GM18507 (cell line): ENCODE measurements at places on chromosomes 16 and 17.
A peak's percentile ranks its signal among the peaks of the same experiment; 100 is the strongest.

- DNase-seq, result no peak
Observed at GRCh38 chr17:42809250-42809649, 10.6 kb downstream of the CNTD1 start.

- DNase-seq, result no peak
Observed at GRCh38 chr16:54031107-54031760, 255.4 kb downstream of the IRX3 start.

GRCh38 chr16:6482696-6483468 lies 849.8 kb upstream of the RBFOX1 start:
- no peak for DNase-seq

DNA sequence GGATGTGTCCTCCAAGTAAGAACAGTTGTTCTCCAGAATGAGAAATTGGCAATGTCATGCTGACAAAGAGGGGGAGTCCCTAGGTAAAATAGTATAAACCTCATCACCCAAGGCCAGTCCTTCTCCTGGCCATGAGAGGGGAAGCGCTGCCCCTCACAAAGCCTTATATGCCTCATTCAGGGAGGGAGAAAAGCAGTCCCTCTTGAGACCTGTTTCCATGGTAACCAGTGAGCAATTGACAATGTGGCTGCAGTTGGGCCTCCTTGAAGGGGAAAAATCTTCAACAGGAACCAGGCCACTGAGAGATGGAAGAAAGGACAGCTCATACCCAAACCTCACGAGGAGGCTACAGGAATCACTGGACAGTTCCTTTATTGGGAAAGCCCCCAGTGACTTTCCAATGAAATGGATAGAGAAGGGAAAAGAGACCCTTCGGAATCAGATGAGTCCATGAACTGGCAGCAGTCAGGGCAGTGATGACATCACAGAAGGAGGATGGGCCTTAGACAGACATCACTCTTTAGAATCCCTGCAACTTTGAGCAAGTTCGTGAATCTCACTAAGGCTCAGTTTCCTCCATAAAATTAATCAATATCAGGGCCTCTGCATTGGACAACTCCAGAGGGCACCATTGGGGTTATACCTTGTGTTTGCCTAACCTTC lies 275.7 kb downstream of the TOX3 start:
- no peak for DNase-seq

DNA sequence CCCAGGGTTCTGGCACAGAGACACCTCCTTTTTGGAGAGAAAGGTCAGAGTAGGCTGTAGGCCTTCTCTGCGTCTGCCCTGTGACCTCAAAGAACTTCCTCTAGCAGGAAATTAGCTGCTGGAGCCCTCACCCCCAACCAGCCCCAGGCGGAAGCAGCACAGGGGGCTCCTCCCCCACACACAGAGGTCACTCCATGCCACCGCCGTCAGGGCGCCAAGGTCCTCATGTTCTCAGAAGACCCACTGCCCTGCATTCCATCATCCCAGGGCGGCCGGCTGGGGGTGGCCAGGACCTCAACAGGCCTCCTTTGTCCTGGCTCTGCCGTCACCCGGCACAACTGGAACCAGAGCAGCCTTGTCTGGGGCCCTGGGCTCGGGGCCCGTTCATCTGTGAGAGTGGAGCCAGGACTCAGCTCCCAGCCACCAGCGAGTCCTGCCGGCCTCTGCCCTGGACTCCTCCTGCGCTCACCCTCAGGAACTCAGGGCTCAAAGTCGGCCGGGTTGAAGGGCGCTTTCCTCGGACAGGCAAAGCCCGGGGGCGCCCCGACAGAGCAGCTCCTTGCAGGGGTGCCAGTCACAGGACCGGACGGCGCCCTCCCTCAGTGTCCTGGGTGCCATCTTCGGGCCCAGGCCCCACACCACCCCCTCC lies 1.2 kb downstream of the TMC6 start:
- DNase-seq, result no peak

DNA sequence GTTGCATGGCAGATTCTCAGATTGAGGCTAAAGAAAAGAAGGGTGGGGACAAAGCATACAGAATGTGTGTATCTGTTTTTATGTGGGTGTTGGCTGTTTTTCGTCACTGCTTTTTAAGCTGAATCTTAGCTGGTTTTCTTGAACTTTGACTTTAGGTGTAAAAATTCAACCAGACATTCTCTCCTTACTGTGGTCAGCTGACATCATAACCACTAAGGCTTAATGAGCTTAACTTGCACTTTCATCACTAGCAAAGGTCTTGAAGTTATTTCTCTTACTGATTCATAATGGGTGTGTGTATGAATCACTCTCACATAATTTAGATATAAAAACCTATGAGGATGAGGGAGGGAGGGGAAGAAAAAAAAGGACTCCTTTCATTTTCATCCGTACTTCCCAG lies 4.0 kb upstream of the CDC6 start:
- DNase-seq, result no peak

GRCh38 chr17:67639555-67639954 lies 78.2 kb upstream of the NOL11 start:
- DNase-seq, result no peak

DNA sequence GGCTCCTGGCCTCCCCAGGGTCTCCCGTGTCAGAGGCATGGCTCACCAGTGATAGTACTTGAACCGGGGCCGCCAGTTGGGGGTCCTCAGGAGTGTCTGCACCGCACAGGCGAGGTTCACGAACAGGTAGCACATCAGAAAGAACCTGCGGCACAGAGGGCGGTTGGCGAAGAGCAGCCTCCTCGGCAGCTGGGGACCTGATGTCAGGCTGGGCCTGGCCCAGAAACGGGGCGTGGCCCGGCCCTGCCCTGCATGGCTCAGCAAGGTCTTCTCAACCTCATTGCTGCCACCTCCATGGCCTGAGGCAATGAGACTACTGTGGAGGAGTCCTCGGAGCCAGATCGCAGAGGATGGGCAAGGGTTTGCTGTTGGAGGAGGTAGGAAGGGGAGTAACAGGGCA lies 4.1 kb upstream of the LCAT start:
- no peak for DNase-seq

- DNase-seq, result no peak
Observed at GRCh38 chr16:66832661-66833305, 2.0 kb upstream of the NAE1 start.

DNA sequence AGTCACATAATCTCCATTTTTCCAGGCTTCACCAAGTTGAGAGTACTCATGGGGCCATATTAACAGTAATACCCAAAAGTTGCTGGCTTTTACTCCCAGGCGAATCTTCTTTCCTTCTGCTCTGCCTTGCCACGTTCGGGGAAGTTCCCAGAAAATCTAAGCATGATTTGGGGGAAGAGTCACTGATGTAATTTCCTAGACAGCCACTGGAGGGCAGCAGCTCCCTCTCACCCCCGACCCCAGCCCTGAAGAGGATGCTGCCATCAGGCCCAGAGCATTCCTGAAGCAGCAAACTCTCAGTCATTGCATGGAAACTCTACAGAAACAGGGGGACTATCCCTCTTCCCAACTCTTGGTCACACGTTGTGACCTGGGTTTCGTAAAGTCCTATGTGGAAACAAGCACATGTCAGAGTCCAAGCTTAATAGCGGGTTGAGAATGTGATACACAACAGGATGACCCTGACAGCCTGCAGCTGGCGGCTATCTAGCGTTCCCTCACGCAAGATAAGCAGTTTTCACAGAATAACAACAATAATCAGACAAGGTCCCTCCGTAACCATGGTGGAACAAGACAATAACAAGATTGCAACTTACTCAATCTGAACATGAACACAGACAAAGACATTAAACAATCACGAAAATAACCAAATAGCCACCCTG lies 43.8 kb upstream of the DHX40 start:
- DNase-seq, result peak; percentile 50

DNA sequence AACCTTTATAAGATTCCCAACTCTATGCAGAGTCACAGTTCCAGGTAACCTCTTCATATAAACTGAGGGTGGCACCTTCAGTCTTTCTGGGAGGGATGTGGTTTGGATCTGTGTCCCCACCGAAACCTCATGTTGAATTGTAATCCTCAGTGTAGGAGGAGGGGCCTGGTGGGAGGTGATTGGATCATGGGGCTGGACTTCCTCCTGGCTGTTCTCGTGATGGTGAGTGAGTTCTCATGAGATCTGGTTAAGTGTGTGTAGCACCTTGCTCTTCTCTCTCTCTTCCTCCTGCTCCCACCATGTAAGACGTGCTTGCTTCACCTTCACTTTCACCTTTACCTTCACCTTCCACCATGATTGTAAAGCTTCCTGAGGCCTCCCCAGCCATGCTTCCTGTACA lies 30.5 kb downstream of the HS3ST2 start:
- no peak for DNase-seq

- DNase-seq, result no peak
Observed at GRCh38 chr17:8672326-8672725, 41.8 kb upstream of the MYH10 start.

DNA sequence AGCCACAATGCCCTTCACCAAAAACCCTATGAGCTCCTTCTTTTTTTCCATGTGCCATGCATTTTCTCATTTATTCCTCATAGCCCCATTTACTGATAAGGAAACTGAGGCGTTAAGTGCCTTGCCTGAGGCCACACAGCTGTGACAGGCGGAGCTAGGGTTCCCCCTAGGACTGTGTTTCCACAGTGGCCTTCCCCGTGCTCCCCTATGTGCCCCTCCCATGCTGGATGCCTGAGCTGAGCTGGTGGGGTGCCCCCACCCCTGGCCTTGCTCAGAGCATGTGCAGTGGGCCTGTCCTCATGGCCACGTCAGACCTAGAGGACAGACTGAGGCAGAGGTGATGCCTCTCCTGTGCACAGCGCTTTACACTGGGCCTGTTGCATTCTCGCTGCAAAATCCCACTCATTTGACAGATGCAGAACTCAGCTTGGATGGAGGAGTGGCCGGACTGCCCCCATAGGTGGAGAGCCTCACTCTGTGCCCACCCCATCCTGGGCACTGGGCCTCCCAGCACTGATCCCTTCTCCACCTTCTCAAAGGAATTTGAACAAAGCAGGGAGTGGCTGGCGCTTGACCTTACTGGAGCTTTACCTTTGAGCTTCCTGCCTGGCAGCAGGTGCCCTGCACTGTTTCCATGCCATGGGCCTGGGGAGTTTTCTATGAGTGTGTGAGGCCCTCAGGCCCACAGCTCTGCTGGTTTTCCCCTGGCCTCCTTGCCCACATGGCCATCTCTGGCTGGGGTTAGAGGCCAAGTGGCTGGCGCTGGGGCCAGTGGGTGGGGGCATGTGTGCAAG lies 2.6 kb downstream of the MAP2K3 start:
- no peak for DNase-seq

DNA sequence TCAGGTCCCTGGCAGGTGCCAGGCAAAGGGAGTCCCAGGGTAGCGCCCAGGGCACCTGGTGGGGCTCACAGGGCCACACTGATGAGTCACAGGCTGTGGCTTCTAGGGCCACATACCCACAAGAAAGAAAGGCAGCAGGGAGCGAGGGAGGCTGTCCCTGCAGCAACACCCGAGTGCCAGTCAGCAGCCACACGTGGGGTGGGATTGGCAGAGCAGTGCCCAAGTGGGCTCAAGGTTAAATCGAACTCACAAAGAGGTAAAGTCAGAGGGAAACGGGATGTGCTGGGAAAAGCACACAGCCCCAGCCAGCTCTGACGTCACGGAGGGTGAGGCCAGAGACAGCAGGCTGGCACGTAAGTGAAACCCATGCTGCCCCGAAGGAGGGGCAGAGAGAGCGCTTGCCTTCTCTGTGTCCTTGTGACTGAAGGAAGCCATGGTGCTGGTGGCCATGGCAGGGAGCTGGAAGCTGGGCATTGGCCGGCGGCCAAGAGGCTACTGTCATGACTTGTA lies 33.8 kb downstream of the FA2H start:
- DNase-seq, result no peak

DNA sequence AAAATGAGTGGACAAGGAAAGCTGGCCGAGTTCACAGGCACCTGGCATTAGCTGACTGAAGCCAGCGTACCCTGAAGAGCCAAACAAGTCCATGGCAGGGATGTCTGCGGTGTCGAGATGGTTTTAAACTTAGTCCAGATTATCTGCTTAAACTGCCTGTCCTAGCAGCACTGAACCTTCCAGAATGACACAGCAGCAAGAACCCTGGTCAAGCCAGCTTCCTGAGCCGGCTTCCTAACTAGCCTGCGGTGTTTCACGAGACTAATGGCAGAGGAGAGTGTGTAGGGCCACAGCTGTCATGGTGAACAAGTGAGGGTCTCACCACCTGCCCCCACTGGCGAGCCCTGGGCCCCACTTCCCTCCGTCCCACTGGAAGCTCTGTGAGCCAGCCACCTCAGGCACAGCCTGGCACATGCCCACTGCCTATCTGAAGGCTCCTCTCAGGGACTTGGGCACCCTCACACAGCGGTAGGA lies 28.8 kb upstream of the MTSS2 start:
- no peak for DNase-seq

DNA sequence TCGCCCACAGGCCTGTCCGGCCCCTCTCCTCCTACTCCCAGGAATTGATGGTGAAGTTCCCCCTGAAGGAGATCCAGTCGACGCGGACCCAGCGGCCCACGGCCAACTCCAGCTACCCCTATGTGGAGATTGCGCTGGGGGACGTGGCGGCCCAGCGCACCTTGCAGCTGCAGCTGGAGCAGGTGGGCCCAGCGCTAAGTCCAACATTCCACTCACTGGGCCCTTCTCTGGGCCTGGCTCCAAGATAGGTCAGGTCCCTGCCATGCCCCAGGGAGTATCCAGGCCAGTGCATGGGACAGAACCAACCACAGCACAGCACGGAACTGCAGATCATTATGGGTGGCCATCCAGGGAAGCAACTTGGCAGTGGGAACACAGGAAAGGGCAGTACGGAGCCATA lies 9.9 kb upstream of the ALKBH5 start:
- DNase-seq, result no peak

- no peak for DNase-seq
Observed at GRCh38 chr16:5379954-5380353, 282.4 kb upstream of the EEF2KMT start.

DNA sequence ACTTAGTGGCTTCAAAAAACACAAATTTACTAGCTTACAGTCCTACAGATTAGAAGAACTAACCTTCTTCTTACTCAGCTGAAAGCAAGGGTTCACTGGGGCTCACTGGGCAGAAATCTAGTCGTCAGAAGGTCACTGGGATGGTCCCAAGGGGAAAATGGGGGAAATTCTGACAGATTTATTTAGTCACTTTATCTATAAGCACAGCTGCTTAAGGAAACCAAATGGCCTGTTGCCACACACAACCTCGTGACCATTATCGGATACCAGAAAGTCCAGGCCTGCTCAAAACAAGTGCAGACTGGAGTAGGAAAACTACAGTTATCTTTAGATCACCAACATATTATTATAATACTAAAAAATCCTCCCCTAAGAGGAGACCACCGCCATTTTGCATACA lies 374.6 kb upstream of the ASIC2 start:
- DNase-seq, result no peak

GRCh38 chr17:63364944-63365343 lies 81.2 kb downstream of the CYB561 start:
- no peak for DNase-seq

- no peak for DNase-seq
Observed at GRCh38 chr17:37111329-37111728, 162.6 kb downstream of the AATF start.
